ENCODE measurements at places on chromosomes 6 and 20.

DNA sequence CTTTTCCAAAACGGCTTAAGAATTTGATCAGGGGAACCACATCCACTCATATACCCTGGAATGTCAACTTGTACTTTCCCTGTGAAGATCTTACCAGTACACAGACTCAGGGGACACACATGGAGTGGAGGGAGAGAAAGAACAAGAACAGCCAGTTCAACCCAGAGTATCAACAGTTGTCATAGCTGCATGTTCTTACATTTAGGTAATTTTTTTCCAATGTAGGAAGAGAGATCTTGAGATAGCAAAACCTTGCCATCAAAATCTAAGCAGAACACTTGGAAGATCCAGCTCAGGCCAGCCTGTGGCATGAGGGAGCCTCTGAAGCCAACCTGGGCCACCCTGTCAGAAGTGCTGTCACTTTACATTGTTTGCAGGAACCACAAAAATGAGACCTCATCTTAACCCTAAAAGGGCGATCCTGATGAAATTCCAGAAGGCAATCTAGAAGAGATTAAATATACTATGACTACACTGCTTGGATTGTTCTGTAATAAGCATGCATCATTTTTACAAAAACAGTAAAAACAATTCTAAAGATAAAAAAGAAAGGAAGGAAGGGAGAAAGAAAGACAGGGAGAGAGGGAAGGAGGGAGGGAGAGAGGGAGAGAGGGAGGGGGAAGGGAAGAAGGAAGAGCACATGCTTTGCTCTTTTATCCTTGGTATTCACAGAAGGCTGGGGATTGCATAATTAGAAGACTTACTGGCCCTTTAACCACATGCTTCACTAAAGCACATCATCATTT, 124.7 kb upstream of the TCF21 start:
- peak; percentile 24 for DNase-seq

GRCh38 chr20:43583133-43583864, 7.4 kb upstream of the IFT52 start:
- no peak for DNase-seq

DNA sequence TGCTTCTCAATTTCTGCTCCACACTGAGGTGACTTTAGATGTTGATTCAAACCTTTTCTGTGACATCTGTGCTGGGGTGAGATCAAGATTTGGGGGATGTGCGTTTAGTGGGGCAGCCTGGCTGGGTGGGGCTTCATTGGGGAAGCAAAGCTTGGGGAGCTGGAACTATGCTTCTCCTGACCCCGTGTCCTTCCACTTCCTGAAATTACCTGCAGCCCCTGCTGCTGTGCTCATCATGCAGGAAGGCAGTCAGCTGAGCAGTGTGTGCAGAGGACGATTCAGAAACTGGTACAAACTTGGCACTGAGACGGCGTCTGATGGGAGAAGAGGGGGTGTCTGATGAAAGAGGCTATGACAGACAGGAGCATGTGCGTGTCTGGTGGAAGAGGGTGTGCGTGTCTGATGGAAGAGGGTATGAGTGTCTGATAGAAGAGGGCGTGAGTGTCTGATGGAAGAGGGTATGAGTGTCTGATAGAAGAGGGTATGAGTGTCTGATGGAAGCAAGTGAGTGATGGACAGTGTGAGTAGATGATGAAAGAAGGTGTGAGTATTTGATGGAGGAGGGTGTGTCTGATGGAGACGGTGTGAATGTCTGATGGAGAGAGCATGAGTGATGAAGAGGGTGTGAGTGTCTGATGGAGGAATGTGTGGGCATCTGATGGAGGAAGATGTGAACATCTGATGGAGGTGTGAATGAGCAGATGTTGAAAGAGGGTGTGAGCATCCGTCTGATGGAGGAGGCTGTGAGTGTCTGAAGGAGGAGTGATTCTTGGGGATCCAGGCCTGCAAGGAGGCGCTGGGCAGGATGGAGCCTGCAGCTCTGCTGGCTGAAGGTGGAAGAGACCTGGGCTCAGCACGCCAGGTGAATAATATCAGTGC, 103.4 kb downstream of the SYCP2 start:
- DNase-seq = no peak

DNA sequence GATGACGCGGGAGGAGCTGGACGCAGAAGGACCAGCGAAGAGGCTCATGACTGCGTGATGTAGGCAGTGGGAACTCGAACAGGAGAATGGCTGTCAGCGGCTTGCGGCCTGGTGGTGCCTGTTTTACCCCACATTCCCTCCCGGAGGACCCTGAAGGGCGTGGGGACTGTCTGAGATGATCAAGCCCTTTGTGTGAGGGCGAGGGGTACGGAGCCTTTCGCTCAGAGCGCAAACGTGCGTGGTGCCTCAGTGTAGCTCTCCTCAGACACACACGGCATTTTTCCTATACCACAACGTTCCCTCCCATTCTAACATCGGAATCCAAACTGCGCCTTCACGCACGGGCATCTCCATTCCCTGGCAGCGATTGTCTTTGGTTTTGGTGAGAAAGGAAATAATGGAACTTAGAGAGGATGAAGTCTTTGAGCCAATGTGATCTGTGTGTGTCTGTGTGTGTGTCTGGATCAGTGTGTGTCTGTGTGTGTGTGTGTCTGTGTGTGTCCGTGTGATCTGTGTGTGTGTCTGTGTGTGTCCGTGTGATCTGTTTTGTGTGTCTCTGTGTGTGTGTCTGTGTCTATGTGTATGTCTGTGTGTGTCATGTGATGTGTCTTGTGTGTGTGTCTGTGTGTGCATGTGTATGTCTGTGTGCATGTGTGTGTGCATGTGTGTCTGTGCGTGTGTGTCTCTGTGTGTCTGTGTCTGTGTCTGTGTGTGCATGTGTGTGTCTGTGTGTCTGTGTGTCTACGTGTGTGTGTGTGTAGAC, 5.3 kb downstream of the PTK6 start:
- no peak for DNase-seq

DNA sequence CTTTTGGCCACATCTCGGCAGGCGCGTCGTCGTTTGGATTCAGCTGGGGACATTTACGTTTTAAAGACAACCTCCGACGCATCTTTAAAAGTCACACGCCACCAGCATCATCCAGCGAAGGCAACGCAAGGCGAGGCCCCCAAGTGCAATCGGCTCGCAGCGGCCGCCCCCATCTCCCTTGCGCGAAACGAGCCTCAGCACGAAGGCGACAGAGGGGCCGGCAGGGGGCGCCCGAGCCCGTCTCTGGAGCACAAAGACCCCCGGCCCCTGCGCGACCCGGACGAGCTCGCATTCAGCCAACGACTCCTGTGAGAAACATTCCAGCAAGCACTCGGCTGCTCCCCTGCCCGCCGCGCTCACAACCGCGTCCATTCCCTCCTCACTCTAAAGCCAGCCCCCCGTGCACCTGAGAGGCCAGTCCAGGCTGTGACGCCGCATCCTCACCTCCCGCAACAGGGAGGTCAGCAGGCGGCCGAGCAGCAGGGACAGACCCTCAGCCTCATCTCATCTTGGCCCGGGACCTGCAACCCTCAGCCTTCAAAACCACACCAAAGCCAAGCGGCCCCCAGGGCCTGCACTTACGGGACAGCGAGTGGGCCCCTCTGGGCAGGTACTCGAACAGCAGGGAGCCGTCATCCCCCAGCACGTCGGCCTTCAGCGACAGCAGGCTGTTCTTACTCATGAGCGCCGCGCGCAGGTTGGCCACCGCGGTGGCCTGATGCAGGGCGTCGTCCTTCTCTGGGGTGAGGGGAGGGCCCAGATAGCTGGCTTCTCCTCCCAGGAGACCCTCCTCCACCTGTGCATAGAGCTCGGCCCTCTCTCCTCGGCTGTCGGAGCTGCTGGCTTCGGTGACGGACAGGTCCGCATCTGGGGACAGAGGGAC, 35.8 kb downstream of the SLC2A4RG start:
- no peak for DNase-seq

GRCh38 chr6:169556758-169557548, 144.9 kb downstream of the WDR27 start:
- no peak for DNase-seq

DNA sequence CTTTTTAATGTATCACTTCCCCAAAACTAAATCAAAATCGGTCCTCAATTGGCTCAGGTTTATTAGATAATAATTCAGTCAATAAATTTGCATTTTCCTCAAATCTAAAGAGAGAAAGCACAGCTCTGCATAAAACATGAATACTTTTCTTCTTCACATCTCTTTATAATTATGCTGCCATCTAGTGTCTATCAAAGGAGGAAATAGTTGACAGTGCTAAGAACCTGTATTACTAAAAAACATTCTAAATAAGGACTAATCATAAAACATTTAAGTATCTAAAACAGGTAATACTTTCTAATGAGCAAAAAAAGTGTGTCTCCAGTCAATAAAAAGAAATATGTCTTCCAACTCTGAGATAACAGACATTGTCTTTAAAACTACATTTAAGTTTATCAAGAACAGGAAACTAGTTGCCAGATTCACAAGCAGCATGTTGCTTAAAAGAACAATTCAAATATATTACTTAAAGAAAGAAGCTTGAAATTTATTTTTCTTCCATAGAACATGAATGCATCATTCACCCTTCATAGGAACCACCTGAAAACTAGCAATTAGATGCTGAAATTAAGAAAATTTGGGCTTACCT, 56.5 kb upstream of the DST start:
- DNase-seq = peak; percentile 44

- DNase-seq = no peak
These were observed 49.9 kb downstream of the TULP4 start for GRCh38 chr6:158361961-158362669.

- DNase-seq = peak; percentile 61
These were observed 1.1 kb downstream of the CD109 start for GRCh38 chr6:73696966-73697655.

GRCh38 chr20:59438201-59438600, 137.8 kb downstream of the EDN3 start:
- no peak for DNase-seq

DNA sequence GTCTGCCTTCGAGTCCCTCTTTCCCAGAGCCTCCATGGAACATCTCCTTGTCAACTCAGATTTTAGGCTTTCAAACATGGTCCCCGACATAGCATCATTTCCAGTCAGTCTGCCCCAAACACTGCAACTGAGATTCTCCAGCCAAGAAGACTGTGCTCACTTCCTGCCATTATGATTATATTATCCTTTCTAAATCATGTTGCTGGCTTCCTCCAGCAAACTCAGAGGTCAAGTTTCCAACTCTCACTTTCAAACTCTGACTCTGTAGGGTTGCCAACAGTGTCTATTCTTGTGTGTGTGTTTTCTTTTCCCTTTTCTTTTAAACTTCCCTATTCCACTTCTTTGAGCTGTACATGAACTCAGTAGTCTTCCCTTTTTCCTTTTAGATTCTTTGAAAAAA, 61.2 kb upstream of the TRAF3IP2 start:
- DNase-seq = no peak

DNA sequence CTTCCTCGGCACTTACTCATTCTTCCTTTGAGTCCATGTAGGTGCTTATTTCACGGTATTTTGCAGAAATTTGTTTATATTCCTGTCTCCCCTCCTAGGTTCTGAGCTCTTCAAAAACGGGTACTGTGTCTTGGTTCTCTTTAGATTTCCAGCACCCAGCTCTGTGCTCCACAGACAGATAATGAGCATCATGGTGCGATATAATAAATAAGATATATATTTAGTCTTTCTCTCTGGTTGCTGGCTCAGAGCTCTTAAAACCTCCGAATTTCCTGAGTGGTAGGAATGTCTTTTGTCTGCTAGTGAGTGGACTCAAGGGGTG, 108.1 kb upstream of the GPR6 start:
- DNase-seq = no peak

- no peak for DNase-seq
These were observed 12.1 kb upstream of the ZBTB9 start for GRCh38 chr6:33442283-33442682.

GRCh38 chr6:50661636-50662035, 51.7 kb upstream of the TFAP2D start:
- peak; percentile 4 for DNase-seq

DNA sequence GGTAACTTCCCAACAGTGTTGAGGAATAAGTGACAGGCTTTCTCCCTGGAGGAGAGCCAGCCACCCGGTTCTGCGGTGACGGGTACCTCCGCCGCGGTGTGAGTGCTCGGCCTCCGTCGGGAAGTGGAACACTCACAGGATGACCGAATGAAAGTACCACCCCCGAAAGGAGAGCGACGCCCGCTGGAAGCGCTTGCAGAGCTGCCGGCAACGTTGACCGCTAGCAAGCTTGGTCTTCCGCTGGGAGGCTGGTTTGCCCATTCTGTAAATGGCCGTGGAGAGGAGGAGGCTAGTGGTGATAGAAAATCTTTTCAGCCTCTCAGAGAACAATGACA, 614 bp upstream of the TMEM242 start:
- DNase-seq = peak; percentile 78

GRCh38 chr6:33208091-33208967, at the start of gene RING1:
Gene RING1, plus strand, starts transcription at chr6:33208500. Its CDS starts 323 bp downstream, at chr6:33208823.
- DNase-seq = peak; percentile 69

DNA sequence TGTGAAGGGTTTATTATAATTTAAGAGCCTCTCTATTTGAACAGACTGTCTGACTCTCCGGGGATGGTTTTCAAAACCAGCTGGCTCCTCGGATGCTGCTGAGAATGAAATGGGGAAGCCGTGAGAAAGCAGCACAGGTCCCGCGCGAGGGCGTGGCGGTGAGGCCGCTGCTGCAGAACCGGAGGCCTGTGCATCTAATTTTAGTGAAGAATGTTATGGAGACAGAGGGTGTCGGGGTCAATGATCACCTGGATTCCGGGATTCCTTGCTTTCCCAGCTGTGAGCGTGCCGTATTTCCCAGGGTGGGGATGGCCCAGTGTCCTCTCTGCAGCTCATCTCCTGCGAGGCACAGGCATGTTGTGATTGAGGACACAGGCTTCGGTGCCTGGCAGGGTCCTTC, 348.0 kb downstream of the CDH4 start:
- DNase-seq = no peak

GRCh38 chr20:61951695-61952533, 113.8 kb downstream of the TAF4 start:
- DNase-seq = no peak

GRCh38 chr20:13822459-13822858, 37.6 kb downstream of the NDUFAF5 start:
- DNase-seq = no peak

- DNase-seq = no peak
These were observed 189.0 kb upstream of the FOXA2 start for GRCh38 chr20:22773344-22773743.

GRCh38 chr6:123091896-123092271, 95.8 kb downstream of the CLVS2 start:
- DNase-seq = no peak

DNA sequence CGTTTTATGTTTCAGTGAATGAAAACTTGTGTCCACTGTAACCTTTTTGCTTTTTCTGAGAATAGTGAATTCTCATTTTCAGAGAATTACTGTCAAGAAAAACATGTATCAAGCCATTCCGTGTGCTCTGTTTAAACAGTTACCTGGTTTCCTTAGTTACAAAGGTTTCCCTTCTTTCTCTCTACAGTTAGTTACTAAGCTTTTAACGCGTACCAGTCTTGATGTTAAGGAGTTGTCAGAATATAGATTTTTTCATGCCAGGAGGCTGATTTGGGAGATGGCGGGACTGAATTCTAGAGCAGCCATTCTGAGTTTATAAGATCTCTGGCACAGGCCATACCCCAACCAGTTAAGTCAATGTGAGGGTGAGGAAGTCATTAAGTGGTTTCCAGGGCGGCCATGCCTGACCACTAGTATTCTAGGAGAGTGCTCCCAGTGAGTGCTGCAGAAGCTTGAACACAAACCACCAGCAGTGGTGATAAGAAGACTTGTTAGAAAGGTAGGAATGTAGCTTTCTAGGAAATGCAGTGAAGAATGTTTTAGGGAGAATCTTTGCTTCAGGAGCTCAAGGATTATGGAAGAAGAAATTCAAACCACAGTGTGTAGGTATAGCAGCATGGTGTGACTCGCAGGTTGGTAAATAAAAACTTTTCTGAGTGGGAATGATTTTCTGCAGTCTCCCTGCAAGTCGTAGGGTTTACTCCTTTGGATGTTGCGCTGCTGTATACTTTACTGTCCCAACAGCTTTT, 112.9 kb downstream of the JARID2 start:
- DNase-seq = no peak

- DNase-seq = peak; percentile 39
These were observed 1.7 kb downstream of the PMEPA1 start for GRCh38 chr20:57707849-57708693.

All from epithelial cell of esophagus (primary cell).